Suprapubic skin (tissue), 4 donors: ENCODE measurements at places on chromosomes 12 and 14.
A peak's percentile ranks its signal among the peaks of the same experiment; 100 is the strongest.

- no peak for DNase-seq
Observed at GRCh38 chr12:45355730-45356129, 139.8 kb downstream of the ANO6 start.

GRCh38 chr14:101072945-101073597 lies 169.5 kb upstream of the RTL1 start:
- peak; percentile 47 for DNase-seq

DNA sequence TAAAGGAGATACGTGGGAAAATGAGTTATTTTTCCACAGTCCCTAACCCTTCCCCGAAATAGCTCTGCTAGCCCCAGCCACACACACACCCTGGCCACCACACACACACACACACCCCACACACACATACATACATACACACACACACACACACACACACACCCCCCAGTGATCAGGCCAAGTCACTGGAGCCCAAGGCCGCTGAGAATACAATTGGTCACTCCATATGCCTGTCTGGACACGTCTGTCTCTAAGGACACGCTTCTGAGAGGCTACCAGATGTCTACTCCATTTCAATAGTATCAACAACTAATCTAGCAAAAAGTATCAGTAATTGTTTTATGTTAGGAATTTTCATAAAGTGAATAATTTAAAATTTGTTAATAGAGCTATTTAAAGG lies 13.0 kb upstream of the DIABLO start:
- DNase-seq, result no peak

- DNase-seq, result no peak
Observed at GRCh38 chr12:70469221-70469820, 103.2 kb downstream of the KCNMB4 start.

- DNase-seq, result no peak
Observed at GRCh38 chr12:59657266-59657665, 61.4 kb downstream of the SLC16A7 start.

GRCh38 chr12:14314801-14315200 lies 50.7 kb upstream of the ATF7IP start:
- no peak for DNase-seq

DNA sequence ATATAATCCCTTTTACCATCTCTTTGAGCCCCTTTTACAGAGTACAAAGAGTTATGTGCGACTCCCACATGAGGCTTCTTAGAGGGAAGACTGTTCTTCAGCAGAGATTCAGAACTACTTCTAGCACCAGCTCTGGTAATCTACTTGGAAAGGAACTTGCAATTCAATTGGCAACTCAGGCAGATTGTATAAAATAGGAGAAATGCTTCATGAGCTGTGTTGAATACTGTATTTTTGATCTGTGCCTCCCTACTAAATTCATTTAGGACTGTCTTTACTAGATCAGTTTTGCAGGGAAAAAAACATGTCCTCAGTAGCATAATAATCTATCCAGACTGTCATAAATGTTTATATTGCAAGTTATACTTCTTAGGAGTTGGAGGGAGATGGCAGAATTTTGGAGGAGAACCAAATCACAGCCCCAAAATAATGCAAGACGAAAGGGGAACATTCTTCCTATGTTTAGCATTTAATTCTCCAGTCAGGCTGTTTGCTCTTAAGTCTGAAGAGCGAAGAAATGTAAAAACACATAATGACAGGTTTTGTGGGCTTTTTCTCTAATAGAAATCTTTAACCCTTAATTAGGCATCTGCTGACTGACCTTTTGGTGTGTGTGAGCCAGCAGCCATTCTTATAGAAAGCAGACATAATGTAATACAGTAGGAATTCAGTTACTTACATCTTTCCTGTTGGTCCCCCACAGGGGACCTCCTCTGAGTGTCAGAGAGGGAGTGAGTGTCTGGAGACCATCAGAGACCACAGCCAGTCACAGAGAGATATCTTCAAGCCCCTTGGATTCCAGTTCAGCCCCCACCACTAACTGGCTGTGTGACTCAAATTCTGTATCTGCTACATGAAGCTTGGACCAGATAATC lies 3.9 kb downstream of the ANO4 start:
- DNase-seq, result no peak

DNA sequence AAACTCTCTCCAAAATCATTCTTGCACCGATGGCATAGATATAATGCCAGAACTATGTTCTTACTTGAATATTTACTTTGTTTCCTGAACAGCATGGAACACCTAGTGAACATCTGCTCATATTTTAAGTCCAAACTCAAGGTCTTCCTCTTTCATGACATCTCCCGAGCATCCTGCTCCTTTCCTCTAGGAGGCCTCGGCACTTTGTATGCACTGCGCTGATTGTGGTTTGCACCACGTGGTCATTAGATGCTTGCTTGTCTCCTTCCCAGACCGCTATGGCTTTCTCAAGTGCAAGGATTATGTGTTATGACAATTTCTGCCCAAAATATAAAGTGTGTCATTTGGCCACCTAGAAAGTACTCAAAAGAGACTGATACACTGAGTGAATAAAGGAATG lies 912.0 kb downstream of the GALC start:
- DNase-seq, result no peak

DNA sequence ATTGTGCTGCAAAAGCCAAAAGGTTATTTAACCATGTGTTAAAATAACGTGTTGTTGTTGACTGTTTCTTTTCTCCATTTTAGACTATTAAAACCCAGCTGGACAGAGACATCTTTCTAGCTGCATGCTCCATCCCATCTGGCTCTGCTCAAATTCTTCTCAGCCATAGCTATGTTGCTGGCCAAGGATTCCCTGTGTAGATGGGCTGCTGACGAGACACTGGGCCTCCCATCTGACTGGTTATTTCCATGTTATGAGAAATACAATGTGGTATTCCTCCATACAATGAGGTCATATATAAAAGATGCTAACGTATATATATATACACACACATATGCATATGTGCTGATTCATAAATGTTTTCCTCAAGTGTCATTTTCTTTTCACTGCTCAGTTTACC lies 30.1 kb downstream of the MED13L start:
- DNase-seq, result no peak

DNA sequence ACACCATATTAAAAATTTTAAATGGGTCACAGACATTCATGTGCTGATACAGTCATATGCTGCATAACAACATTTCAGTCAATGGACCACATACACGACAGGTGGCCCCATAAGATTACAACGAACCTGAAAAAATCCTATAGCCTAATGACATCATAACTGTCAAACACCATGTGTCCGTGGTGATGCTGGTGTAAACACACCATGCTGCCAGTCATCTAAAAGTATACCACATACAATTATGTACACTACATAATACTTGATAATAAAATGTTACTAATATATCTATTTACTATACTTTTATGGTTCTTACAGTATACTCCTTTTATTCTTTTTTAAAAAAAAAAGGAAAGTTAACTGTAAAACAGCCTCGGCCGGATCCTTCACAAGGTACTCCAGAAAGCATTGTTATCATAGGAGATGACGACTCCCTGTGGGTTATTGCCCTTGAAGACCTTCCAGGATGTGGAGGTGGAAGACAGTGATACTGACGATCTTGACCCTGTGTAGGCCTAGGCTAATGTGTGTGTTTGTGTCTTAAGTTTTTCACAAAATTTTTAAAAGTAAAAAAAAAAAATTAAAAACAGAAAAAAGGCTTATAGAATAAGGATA lies 5.0 kb upstream of the TDG start:
- no peak for DNase-seq

DNA sequence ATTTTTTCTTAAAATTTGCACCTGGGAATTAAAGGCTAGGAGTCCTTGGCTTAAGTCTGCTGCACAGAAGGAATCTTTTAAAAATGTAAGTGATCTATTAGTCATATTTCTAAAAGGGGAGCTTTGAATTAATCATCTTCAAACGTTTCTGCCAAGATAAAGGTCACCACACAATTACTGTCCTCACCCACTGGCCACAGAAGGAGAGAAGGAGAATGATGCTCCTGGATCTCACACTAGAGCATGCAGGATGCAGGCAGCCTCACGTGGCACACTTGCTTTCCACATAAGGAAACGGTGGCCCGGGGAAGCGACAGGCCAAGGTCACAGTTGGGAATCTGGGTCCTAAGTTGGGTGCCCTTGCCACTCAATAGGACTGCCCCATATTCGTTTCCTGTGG lies 16.9 kb downstream of the PLEKHG7 start:
- no peak for DNase-seq

DNA sequence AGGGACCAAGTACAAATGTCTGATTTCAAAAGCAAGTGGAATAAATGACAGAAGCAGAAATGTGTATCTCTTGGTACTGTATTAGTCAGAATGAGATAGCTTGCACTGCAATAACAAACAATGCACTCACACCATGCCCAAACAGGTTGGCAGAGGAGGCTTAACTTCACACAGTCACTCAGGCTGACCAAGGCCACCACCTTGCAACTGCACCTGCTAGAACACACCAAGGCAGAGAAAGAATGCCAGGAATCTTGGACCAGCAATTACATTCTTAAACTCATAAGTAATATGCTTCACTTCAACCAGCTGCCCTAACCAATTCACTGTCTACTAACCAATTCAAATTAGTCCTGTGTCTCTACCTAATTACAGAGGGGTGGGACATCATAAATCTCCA lies 378.3 kb downstream of the BCL11B start:
- DNase-seq, result no peak

DNA sequence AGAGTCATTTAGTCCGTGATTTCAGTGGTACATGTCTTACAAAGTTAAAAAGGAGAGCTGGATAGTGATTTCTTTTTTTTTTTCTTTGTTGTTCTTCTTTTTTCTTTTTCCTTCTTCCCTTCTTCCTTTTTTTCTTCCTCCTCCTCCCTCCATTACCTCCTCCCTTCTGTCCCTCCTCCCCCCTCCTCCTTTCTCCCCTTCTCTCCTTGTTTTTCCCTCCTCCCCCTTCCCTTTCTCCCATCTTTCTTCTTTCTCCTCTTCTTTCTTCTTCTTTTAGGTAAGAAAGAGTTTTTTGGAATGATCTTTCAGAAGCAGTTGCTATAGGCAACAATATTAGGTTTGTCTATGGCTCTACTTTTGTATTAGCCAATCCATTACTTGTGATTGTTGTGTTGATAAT lies 368.6 kb downstream of the RAD51B start:
- DNase-seq, result no peak

GRCh38 chr12:101441461-101442224 lies 33.5 kb upstream of the SPIC start:
- DNase-seq, result no peak

DNA sequence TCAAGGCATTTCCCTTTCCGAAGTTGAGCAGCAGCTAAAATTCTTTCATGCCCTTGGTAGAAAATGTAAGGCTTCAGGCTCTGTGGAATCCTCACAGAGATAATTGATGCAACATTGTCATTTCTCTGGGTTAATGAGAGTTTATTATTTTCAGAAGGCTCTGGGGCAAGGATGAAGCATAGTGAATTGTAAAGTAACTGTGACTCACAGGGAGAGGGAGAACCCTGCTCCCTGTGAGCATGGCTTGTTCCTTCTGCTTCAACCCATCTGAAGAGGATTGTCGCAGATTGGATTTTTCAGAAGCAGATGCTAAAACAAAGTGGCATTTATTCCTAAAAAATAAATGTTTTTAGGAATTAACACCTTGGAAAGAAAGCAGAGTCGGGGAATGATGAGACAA lies 41.2 kb downstream of the APOBEC1 start:
- no peak for DNase-seq

- no peak for DNase-seq
Observed at GRCh38 chr14:55294603-55295002, 23.4 kb downstream of the FBXO34 start.

DNA sequence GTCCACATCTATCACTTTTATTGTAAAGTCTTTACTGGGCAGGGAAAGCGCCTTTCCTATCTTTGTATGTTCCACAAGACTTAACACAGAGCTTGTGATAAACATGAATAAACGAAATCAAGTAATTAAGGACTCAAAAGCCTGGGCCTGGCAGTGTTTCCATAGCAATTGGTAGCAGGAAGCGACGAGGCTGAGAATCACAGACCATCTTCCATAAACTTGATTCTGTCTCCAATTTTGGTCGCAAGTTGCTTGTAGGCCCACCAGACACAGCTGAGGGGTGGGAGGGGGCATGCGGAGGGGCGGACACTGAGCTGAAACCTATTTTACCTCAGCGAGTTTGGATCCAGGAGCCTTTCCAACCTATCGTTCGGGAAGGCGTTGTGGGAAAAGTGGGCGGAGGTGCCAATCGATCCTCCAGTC lies 302 bp downstream of the CCDC38 start:
- DNase-seq, result no peak

DNA sequence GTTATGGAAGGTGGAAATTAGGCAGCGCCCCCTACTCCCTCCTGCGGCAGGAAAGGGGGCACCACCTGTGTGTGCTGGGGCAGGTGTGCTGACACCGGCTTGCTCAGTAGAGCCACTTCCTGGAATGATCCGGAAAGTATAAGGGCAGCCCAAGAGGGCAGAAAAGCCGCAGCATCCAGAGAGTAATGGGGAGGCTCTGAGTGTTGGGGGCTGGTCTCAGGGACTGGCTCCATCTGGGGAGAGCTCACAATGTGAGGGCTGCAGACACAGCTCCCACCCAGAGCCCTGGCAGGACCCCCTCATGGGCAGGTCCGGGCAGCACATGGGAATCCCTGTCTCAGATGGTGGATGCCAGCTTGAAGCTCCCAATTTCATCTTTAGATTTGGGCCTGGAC lies 187.6 kb upstream of the C14orf180 start:
- DNase-seq, result peak; percentile 44

DNA sequence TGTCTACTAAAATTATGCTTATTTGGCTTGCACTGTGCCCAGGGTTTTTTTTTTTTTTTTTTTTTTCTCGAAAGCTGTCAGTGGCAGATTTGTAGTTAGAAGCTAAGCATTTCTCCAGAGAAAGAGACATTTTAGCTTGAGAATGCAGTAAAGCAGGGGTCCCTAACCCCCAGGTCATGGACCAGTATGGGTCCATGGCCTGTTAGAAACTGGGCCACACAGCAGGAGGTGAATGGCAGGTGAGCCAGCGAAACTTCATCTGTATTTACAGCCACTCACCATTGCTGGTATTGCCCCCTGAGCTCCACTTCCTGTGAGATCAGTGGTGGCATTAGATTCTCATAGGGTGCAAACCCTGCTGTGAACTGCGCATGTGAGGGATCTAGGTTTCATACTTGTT lies 73.7 kb downstream of the TMTC2 start:
- no peak for DNase-seq

DNA sequence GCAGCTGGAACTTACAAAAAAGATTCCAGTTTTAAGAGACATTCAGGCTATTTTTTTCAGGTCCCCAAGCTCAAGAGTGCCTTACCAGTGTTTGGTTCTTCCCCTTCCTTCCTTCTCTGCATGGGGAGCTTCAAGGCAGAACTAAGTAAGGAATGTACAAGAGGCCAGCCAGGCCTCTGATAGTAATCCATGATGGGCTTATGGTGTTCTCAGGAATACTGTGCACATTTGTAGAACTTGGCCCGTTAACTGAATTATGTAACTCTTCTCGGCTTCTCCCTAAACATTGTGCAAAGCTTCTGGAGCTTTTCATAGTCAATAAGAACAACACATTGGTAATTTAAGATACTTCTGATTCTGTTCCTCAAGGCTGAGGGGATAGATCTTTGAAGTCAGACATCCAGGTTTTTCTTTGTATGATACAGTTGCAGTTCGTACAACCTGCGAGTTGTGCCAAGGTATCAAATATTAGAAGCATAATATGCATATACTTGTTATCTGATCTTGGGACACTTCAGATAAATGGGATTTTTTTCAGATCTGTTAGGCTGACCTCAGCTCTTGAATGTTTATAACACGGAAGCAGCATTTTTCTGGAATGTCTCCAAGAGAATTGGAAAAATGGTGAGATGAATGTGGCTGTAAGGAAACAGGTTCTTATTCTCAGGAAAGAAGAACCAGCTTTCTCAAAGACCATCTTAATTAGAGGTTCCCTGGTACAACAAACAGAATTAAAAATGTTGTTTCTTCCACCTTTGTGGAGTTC lies 148.6 kb downstream of the ANO4 start:
- no peak for DNase-seq
